Activated gamma-delta T cell treated with anti-CD3 and anti-CD28 coated beads, Interleukin-2, amount 50 U/mL, for 16 hours (primary cell): ENCODE measurements at places on chromosomes 2 and 18.

GRCh38 chr2:118859157-118859770 is 11.8 kb upstream of the EN1 start:
- no peak for DNase-seq

- DNase-seq: no peak
These were observed 22.9 kb upstream of the CYTIP start for GRCh38 chr2:157466764-157467163.

DNA sequence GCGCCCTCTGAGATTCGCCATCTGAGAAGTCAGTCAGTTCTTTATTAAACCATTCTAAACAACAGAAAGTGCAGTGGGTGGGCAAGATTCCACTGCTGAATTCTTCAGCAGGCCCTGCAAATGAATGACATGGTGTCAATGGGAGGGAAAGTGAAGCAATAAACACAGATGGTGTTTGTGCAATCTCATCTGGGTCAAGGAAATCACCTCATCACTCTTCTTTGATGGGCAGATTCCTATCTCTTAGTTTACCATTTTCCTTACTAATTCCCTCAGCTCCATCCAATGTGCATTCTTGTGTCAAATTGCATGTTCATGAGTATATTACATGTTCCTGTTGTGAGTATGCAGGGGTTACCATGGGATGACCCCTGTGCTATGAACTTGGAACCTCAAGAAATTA is 100.7 kb upstream of the CYP1B1 start:
- no peak for DNase-seq

DNA sequence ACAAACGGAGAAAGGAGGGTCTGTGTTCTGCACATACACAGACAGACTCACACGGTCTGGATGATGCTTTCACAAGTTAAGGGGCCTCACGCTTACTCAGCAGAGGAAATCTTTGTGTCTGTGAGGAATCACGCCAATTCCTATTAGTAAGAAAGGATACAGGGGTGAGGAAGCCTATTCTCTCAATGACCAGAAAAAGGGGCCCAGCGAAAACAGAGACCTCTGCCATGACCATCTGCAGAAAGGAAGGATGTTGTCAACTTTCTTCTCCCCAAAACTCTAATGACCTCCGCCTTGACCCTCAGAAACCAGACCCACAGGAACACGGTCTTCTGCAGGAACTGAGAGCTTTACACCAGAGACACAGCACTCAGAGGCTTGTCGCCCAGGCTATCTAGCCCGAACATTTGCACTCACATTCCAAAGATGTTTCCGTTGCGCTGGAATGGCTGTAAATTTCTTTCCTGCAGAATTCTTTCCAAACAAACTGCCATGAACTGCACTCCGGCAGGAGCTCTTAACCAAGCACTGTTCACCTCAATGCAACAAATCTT is 186.3 kb downstream of the TCF4 start:
- no peak for DNase-seq

DNA sequence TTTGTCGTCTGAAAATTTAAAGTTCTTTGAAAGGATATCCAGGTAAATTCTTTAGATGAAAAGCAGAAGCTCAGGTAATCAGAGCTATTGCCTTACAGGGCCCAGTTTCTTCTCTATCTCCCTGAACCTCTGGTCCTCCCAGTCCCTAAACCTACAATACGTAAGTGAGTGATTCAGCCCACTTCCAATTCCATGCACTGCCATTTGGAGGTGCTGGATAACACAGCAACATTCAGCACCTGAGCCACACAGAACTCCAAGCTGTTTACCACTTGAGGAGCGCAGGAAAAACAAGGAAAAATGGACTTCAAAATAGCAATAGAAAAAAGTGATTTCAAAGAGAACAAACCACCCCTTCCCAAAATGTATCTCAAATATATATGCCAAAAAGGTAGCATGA is 105.0 kb upstream of the DNAJC10 start:
- DNase-seq: no peak

DNA sequence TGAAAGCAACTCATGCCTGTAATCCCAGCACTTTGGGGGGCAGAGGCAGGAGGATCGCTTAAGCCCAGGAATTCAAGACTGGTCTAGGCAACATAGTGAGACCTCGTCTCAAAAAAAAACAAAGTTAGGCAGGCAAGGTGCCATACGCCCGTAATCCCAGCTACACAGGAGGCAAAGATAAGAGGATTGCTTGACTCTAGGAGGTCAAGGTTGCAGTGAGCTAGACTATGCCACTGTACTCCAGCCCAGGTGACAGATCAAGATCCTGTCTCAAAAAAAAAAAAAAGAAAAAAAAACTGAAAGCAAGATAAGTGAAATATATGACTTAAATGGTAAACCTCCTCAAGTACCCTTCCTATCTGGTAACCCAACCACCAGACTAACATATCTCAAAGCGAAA is 59.8 kb downstream of the USP34 start:
- DNase-seq: no peak

DNA sequence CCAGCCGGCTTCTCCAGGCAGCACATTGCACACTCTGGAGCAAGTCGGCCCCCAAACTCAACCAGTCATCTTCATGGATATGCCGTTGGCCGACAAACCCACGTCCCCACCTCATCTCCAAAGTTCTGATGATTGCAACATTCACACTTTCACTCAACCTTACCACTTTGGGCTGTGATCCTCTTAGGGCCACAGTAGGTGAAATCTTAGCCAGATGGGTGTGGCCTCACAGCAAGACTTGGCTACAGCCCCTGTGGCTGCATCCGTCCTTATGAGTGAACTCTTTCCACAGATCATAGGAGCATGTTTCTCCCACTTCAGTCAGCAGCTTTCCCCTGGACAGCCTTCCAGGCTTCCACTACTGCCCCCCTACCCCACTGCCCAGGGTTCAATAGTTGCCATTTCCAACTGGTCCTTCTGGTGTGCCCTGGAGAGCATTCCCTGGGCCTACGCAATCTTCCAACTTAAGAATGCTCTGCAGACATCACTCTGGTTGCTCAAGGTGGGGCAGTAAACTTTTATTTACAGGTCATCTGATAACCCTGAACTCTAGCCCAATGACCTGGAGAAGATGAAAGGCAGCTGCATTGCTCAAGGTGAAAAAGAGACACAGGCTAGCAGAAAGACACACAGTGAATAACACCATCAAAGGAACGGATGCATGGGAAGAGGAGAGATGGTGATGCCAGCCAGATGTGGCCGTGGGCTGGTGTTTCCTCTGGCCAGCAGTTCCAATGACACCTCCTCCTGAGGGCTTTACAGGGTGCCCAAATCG is 34.5 kb downstream of the ARL4C start:
- DNase-seq: no peak

- no peak for DNase-seq
These were observed 2.8 kb downstream of the CRYGB start for GRCh38 chr2:208142925-208143799.

DNA sequence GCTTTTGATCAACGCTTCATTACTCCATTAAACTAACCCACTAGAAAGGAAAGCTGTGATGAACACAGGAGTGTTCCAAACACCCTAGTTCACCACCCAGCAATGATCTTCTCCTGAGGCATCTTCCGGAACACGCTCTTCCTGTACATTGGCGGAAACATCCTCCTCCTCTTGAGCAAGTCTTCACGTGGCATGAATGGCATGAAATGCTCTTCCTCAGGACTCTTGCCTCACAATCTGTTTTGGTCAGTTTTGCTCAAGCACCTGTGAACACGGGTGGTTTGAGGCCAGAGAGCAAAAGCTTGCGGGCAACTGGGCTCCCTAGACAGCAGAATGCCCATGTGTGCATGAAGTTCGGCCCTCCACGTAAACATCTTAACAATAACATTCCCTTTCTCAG is 734.2 kb upstream of the SALL3 start:
- DNase-seq: no peak

DNA sequence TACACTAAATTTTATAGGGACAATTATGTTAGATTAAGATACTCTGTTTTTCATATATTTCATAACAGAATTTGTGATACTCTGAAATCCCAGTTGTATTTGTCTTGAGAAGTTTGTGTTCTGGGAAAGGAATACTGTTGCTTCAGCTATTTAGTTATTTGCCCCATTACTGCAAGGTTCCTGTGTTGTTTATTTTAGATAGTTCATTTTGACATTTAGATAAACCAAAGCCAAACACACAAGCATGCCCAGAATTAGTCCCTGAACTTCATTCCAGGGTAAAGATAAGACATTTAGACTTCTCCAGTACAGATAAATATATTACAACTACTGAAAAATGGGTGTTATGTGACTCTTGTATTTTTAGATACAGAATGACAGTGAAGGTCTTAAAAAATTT is 74.7 kb downstream of the BMPR2 start:
- DNase-seq: no peak

GRCh38 chr2:65377556-65378192 is 54.7 kb downstream of the SPRED2 start:
- DNase-seq: no peak

DNA sequence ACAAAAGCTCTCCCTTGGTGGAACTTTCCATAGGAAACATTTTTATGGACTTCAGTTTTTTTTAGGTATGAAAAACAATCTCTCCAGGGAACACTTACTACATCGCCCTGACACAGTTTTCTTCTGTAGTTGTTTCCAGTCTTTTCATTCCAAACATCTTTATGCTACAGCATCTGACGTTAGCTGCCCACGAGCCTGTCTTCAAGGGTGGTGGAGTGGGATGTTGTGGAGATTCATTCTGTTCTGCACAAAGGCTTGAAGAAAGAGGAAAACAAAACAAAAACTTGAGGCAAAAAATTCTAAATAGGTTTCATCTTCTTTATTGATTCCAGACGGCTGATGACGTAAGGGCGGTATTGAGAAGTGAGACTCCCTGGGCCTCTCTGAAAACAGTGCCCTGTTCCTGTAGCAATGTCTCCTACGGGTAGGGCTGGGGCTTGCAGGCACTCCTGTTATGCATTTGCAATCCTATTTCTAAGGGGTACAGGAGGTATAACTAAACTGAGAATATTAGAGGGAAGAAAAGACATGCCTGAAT is 375.0 kb downstream of the RNF144A start:
- no peak for DNase-seq

DNA sequence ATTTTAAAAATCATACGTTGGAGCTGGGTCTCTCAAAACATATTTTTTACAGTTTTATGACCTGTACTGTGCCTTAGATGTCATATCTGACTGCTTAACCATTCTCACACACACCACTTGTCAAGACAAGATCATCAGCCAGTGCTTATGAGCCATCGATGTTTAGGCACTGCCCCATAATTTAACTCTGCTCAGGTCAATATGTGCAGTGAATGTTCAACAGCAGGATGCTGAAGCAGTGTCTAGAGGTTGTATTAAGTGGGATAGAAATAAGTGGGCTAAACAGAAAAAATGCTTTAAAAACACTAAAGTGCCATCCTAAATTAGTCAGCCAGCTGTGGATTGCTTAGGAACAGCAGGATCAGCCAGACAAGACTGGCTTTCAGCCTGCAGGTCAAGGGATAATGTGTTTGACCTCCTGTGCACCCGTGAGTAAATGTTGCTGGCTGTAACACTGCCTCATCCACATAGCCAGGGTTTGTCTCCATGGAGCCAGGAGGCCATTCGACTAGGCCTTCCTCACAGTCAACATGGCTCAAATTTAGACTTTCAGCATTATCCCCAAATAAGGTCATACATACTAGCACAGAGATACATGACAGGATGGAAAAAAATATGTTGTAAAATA is 139.0 kb upstream of the NXPH2 start:
- DNase-seq: no peak

GRCh38 chr2:7007846-7008741 is 90.9 kb downstream of the RNF144A start:
- no peak for DNase-seq

DNA sequence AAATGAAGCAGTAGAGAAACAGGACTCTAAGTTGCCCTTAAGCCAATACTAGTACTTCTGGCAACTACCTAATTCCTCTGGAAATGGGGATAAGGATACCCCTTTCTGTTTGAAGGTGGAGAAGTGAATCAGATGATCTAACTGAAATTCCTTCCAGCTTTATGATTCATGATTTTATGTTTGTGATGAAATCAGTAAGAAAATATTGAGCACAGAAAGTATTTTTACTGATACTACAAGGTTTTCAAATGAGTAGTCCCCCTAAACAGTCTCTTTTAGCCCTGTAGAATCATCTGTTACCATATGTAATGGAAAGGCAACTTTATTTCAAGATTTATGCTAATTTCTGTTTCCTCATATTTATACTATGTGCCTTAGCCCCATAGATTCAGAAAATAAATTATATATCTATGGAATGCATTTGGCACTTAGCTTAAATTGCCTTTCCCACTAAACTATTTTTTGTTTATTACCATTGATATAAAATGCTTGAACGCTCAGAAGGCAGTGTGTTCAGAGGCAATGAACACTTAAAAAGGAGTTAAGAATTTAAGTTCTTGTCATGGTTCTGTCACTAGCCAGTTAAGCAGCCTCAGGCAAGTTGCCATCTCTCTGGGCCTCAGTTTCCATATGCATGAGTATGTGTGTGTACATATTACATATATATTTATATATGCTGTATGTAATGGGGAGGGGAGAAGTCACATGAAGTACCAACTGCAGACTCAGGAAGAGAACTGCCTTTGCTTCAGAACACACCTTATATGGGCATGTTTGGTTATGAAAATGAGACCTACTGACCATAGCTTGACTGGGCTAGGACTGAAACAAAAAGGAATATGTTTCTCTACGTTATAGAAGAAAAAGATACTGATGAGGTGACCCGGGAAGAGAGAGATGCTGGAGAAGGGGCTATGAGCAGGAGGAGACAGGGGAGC is 97.7 kb downstream of the CDC42EP3 start:
- DNase-seq: no peak

DNA sequence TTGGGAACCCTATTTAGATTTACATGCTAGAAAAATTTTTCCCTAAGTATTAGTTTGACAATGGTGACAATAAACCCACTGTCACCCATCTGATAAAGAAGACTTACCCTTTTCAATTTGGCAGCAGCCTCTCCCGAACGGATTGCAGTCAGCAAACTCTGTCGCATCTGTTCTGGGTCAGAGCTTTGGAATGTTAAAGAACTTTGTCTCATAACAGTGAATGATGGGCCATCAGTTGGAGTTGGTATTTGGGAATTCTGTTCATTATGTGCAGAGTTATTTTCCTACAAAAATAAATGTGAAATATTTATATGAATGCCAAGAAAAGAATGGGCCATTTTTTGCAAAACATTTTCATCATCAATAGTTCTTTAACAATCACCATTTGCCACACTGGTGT is 70.8 kb upstream of the GRB14 start:
- no peak for DNase-seq

GRCh38 chr2:121809607-121810006 is 54.2 kb downstream of the TSN start:
- DNase-seq: no peak

DNA sequence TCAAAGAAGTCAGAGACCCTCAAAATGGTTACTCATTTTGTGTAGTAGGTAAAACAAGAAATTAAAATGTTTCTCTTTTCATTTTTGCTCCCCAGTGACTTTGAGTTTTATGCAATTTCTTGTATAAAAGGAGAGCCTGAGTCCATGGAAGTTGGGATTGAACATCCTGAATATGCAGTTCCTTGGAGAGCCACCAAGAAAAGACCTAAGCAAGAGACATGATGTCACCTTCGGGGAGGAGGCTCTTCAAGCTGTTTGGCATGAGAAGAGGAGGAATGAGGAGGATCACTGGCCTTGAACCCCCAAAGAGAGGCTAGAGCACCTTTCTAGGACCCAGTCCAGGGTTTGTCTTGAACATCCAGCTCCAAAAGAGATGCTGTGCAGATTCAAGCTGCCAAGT is 83.5 kb upstream of the STPG4 start:
- DNase-seq: no peak

- DNase-seq: no peak
These were observed 180.3 kb downstream of the ANKRD44 start for GRCh38 chr2:197130318-197130717.
